ENCODE measurements at places on chromosomes 1 and 21.

DNA sequence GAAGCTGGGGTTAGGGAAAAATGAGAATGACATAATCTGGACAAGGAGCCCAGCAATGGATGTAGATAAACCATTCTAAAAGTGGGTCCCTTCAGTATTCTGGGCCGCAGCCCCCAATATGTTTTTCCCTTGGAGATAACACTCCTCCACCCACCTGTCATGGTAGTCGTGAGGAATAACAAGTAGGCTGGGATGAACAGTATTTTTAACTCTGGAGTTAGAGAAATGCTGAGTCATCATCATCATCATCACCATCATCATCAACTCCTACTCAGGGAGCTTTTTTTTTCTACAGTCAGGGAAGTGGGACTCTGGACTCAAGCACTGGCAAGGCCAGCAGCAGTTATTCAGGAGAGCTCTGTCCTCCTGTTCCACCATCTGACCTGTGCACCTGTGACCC is 12.8 kb downstream of the CADM3 start:
- no peak for DNase-seq

- DNase-seq = peak; percentile 49
These were observed 10.9 kb downstream of the MORC3 start for GRCh38 chr21:36330904-36331303.

GRCh38 chr1:241837416-241837815 is 10.6 kb upstream of the EXO1 start:
- no peak for DNase-seq

GRCh38 chr1:155316922-155317321 is 3.8 kb upstream of the RUSC1 start:
- DNase-seq = no peak

Data from inflammatory macrophage (primary cell).